ENCODE measurements at places on chromosomes 11 and 22.

DNA sequence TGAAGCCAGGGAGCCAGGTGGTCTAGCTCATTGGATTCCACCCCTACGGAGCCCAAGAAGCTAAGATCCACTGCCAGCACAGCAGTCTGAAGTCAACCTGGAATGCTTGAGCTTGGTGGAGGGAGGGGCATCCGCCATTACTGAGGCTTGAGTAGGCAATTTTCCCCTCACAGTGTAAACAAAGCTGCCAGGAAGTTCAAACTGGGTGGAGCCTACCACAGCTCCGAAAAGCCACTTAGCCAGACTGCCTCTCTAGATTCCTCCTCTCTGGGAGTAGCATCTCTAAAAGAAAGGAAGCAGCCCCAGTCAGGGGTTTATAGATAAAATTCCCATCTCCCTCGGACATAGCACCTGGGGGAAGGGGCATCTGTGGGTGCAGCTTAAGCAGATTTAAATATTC, 620.3 kb downstream of the NELL1 start:
- no peak for DNase-seq

DNA sequence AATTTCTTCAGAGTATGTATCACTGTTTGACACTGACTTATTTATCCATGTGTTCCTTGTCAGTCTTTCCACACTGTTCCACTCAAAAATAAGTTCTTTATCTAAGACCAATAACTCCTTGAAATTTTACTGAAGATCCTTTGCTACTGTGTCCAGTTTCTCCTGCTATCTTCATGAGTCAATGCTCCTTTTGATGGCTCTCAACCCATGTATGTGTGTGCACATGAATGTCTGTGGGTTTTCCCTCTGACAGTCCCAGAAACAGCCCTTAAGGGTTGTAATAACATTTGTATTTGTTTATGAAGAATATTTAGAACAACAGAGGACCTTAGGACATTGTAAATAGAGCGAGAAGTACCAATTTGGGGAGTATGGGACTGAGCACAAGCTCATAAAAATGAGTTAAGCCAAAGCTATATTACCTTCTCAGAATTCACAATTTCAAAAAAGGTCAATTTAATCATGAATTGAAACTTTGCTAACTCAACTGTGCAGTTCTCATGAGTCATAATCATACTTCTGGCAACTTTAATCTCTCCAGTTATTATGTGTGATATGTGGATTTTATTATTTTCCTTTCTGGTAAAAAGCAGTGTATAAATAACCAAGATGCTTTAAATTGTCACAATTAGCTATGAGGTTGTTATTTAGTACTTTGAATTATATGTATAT, 533.6 kb downstream of the CNTN5 start:
- DNase-seq: no peak

GRCh38 chr11:70552167-70553150, 154.1 kb downstream of the CTTN start:
- no peak for DNase-seq

- DNase-seq: no peak
Observed at GRCh38 chr11:117839380-117839881, 14.9 kb upstream of the FXYD2 start.

DNA sequence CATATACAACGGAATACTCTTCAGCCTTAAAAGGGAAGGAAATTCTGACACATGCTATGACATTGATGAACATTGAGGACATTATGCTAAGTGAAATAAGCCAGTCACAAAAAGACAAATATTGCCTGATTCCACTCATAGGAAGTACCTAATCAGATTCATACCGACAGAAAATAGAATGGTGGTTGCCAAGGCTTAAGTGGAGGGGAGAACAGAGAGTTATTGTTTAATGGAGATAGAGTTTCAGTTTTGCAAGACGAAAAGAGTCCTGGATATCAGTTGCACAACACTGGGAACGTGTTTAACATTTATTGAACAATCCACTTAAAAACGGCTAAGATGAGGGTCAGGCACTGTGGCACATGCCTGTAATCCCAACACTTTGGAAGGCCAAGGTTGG, 45.6 kb upstream of the HIPK3 start:
- no peak for DNase-seq

DNA sequence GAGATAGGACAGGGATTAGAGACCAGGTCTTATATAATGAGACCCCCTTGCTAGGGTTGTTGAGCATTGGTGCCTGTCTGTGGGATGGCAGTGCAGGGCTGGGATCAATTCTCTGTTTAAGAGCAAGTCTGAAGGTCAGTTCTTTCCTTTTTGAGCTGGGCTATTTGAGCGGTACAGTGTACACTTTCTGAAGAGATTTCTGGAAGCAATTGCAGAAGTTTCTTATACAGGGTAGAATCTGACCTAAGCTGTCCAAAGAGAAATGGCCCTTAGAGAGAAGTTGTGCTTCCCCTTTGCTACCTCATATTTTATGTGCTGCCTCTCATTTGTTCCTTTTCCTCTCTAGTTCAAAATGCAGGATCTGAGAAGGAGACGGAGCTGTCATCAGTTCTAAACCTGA, 35.8 kb downstream of the CSTPP1 start:
- no peak for DNase-seq

GRCh38 chr11:88420165-88420791, 82.7 kb upstream of the CTSC start:
- no peak for DNase-seq

DNA sequence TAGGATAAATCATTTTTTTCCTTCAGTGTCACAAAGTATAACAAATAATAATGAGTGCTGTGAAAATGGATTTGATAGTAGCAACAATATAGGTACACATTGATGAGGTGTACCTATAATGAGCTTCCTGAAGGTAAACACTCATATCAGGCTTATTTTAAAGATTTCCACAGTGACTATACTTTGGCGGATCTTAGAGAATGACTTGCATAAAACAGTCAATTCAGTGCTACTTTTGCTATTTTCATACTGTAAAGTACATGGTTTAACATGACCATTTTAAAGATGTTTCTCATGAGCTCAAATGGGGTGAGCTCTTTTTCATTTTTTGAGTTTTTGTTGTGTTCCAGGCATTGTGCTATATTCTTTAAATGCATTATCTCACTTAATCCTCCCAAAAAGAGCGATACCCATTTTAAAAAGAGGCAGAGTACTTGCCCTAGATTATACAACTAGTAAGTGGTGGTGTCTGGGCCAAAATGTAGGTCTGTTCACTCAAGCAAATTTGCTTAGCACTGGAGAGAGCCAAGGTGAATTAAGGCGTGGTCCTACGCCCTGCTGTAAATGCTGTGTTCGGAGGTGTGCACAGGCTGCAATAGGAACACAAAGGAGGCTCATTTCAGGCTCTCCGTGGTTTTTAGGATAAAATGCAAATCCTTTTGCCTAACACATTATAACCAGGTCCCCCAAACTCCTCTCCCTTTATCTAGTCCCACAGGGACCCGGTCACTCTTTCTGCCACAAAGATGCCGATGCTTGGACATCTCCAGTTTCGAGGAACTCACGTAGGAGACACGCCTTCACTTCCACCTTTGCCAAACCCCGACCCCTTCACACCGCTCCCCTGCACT, 617 bp upstream of the ALKBH3 start:
- DNase-seq: no peak

DNA sequence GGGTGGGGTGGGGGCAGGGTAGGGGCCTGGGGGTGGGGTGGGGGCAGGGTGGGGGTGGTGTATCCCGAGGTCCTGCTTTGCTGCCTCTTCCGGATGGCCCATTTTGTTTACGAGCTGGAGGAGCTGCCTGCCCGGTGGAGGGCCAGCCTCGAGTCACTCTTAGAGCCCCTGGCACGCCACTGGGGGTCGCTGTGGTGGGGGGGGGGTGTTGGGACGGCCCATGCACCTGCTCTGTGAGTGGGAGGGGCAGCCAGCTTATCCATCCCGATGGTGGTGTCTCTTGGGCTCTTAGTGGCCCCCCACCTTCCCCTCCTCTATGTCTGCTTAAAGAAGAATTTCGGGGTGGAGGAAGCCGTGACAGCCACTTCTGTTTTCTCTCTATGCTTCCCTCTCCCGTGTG, 24.6 kb downstream of the MRGPRD start:
- DNase-seq: no peak

GRCh38 chr11:26844963-26845362, 123.1 kb upstream of the SLC5A12 start:
- DNase-seq: no peak

GRCh38 chr11:70948855-70949531, 303.4 kb downstream of the SHANK2 start:
- DNase-seq: no peak

DNA sequence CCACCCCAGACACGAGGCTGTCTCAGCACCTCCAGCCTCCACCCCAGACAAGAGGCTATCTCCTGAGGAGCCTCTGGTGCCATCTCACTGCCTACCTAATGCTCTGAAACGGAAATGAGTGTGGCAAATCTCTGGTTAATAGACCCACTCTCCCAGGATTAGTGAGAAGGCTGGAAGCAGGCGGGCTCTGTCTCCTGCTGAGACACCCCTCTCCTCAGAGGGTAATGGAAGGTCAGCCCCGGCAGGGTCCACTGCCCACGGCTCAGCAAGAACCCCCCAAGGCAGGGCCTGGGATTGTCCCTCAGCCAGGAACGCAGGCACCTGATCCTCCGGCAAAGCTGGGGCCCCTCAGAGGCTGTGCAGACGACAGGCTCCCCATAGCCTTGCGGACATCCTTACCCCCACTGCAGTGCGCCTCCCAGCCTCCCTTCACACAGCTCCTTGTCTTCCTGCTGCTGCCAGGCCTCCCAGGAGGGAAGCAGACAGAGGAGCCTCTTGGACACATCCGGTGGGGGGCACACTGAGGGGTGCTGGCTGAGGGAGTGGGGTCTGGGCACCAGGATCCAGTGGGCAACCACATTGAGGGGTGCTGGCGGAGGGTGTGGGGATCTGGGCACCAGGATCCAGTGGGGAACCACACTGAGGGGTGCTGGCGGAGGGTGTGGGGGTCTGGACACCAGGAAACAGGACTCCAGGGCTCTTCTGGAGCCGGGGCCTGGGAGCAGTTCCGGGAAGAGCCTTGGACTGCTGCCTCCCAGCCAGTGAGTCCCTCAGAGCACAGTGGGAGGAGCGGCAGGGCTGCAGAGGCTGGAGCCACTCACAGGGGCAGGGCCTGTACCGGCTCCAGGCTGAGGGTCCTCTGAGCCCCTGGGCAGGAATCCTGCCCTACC, 13.1 kb downstream of the CHID1 start:
- DNase-seq: no peak

- peak; percentile 11 for DNase-seq
Observed at GRCh38 chr11:96337541-96338431, 5.2 kb downstream of the MAML2 start.

DNA sequence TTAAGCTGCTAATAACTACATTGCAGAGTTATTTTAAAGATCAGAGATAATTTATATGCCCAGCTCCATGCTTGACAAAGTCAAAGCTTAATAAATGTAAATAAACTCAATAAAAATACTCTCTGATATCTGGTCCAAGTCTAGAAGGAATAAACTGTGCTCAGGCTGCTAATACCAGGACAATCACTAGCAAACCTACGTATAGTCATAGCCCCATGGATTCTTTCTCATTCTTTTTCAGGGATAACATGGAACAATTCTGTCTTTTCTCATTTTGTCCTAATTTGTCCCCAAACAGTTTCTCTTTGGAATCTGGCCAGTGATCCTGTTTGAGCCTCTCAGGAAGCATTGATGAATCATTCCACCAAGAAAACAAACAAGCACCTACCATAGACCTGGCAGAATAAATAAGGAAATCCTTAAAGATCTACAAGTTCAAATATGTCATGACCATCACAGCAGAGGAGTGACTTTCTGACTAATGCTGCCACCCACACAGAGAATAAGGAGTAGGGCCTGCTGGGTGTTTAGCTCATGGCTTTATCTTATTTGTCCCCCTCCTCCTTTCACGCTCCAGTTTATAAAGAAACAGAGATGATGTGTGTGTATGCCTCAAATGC, 14.1 kb upstream of the B3GNT6 start:
- DNase-seq: no peak

GRCh38 chr11:116958246-116958645, 120.8 kb upstream of the APOA1 start:
- no peak for DNase-seq

DNA sequence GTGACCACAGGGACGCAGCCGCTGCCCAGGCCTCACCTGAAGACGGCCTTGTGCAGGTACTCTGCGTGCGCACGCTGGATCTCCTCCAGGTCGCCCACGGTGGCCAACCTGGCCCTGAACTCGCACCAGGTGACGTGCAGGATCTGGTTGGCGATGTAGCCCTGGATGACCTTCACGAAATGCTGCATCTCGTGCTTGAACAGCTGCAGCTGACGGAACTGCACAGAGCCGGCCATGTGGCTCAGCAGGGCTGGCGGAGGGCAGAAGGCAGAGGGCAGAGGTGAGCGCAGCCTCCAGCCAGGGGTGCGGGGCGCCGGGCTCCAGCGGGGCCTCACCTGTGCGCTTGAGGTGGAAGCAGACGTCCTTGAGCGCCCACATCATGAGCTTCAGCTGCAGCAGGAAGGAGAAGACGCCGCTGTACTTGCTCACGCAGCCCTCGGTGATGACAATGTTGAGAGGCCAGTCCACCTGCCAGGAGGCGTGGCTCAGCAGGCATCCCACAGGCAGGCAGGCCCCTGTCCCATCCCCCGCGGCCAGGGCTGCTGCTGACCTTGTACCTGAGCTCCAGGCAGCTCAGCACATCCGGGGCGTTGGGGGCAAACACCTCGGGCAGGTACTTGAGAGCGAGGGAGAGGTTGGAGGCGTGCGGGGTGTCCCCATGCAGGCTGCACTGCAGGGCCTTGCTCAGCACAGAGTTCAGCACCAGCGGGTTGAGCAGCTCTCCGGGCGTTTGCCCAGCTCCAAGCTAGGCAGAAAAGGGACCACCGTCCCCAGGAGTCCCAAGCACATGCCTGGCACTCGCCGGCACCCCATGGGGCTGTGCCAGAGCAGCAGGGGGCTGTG, 17.6 kb downstream of the SELENOO start:
- no peak for DNase-seq

GRCh38 chr11:18633256-18634139, 644 bp downstream of the SPTY2D1 start:
- DNase-seq: no peak

GRCh38 chr11:77030834-77031414, 3.3 kb upstream of the B3GNT6 start:
- no peak for DNase-seq

GRCh38 chr11:106353031-106353430, 275.6 kb downstream of the AASDHPPT start:
- no peak for DNase-seq

GRCh38 chr11:102414559-102414958, 38.0 kb downstream of the TMEM123 start:
- no peak for DNase-seq

DNA sequence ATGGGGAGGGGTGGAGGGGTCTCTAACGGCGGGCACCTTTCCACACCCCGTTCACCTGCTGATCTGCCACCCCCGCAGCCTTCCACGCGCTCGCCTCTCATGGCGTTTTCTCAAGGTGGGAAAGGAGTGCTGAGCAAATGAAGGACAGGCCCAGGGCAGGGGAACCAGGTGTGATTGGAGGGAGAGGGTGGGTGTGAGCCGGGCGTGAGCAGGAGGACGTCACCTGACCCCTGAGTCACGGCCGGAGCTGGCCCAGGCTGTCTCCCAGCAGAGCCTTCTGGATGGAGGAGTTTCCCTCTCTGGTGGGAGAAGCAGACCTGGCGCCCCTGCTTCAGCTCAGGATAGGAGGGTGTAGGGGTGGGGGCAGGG, 14.0 kb upstream of the ARHGAP8 start:
- no peak for DNase-seq

Data from activated T-cell treated with anti-CD3 and anti-CD28 coated beads for 1 hour (primary cell).